Activated T-helper 1 cell treated with anti-CD3 and anti-CD28 coated beads, Interleukin-12 subunit alpha, Interleukin-12 subunit beta, Interleukin-2, Interleukin-4 antibody, amounts not matched to agents 30 ng/mL and 10 ng/mL and 1 ng/mL, durations not matched to agents 14 hours and 24 hours and 36 hours (primary cell): ENCODE measurements at places on chromosomes 11 and 22. TPM values are rescaled to one million over a fixed set of nuclear protein-coding genes. Genes with fewer than 3 reads are reported as not detected.

Gene RIMBP3C
- total RNA-seq: 0.32 and 0.34 TPM in 2 replicates

DNA sequence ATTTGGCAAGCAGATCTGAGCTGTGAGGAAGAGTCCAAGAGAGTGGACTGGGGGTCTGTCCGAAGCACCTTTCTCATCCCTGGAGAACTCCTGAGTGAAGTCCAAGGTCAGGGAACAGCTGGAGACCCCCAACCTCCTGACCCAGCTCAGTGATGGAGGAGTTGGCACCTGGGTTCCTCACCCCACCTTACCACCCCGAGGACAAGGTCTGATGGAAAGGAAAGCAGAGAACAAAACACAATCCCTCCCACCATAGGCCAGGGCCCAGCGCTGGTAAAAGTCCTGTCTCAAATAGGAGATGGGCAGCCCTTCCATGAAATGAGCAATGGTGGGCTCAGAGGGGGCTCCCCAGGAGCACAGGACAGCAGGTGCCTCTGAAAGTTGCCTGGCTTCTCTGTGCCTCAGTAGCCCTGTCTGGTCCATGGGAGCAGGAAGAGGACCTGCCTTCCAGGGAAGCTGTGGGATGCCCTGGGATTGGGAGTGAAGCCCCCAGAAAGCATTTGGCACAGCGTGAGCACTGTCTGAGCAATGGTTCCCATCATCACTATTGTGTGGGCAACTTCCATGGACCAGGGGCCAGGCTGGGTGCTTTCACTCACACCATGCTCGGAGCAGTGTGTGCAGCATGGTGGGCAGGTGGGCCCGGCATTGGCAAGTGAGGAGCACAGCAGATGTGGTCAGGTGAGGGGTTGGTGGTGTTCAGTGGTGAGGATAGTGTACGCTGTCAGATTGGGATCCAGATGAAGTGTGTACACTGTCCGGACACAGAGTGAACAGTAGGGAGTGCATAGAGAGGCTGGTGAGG, 7.5 kb downstream of the TRIM29 start:
- H3K36me3 ChIP-seq: no peaks in the 10 kb centered on the region
- no peak overlapping the region for H3K4me3 ChIP-seq
- H3K4me1 ChIP-seq: no peaks in the 10 kb centered on the region
- H3K27me3 ChIP-seq: no peaks in the 10 kb centered on the region
- no peak for DNase-seq
- no peak overlapping the region for H3K27ac ChIP-seq

DNA sequence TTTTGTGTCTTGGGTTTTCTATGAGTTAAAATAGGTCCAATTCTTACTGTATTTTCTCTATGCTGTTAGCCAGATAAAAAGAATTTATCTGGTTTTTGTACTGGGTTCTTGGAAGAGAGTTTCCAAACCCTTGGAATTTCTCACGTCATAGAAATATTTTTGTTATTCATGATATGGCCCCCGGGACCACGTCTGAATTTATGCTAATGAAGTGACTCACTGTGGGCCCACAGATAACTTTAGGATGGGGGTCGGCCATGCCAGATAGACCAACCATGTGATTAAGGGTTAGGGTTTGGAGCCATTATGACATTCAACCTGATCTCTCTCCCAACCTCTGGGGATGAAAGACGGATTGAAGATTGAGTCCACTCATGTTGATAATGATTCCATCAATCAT, 35.6 kb upstream of the DDI1 start:
- no peaks in the 10 kb centered on the region for H3K36me3 ChIP-seq
- no peaks in the 10 kb centered on the region for H3K4me1 ChIP-seq
- no peak for DNase-seq
- H3K27me3 ChIP-seq: peaks cover 2% of the 10 kb centered on the region

- no peak overlapping the region for H3K4me3 ChIP-seq
- H3K36me3 ChIP-seq: no peaks in the 10 kb centered on the region
- peaks cover 14% of the 10 kb centered on the region for H3K27me3 ChIP-seq
- DNase-seq: no peak
- peaks cover 15% of the 10 kb centered on the region for H3K4me1 ChIP-seq
- no peak overlapping the region for H3K27ac ChIP-seq
Measured at GRCh38 chr11:9351321-9351881, 33.1 kb upstream of the IPO7 start.

DNA sequence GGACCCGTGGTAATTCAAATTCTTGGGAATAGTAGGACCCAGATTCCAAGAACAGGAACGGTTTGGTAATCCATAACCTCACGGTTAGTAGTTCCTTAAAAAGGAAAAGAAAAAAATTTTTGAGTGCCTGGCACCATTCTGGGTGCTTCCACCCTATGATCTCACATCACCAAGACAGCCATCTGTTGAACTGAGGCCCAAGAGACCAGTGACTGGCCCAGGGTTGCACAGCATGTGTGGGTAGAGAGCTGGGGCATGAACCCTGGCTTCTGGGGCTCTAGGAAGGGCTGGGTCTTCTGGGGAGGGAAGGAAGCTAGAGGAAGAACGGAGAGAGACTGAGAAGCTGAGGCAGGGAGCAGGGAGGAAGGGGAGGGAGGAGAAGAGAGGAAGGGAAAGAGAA, 4.7 kb upstream of the SPI1 start:
- peaks cover 2% of the 10 kb centered on the region for H3K27me3 ChIP-seq
- no peaks in the 10 kb centered on the region for H3K36me3 ChIP-seq
- no peaks in the 10 kb centered on the region for H3K4me1 ChIP-seq
- H3K4me3 ChIP-seq: no peak overlapping the region
- H3K27ac ChIP-seq: no peak overlapping the region
